Stomach (tissue), 19 donors: ENCODE measurements at places on chromosomes 4 and X. TPM values are rescaled to one million over a fixed set of nuclear protein-coding genes. Genes with fewer than 3 reads are reported as not detected.
A peak's percentile ranks its signal among the peaks of the same experiment; 100 is the strongest.

GRCh38 chr4:35943606-35944005 is 300.7 kb downstream of the ARAP2 start:
- no peak overlapping the region for H3K4me3 ChIP-seq
- H3K27me3 ChIP-seq = no peaks in the 10 kb centered on the region
- H3K4me1 ChIP-seq = no peaks in the 10 kb centered on the region
- no peak for DNase-seq
- H3K27ac ChIP-seq = no peak overlapping the region
- H3K36me3 ChIP-seq = no peaks in the 10 kb centered on the region

- H3K27me3 ChIP-seq = no peaks in the 10 kb centered on the region
- H3K36me3 ChIP-seq = no peaks in the 10 kb centered on the region
- DNase-seq = peak; percentile 4
- H3K4me1 ChIP-seq = no peaks in the 10 kb centered on the region
Measured at GRCh38 chr4:137203601-137204000, 328.7 kb downstream of the PCDH18 start.

GRCh38 chr4:78644744-78645330 is 93.3 kb downstream of the ANXA3 start:
- no peak overlapping the region for H3K4me3 ChIP-seq
- H3K27me3 ChIP-seq = no peaks in the 10 kb centered on the region
- H3K36me3 ChIP-seq = no peaks in the 10 kb centered on the region

- no peak overlapping the region for H3K4me3 ChIP-seq
- peaks cover 4% of the 10 kb centered on the region for H3K36me3 ChIP-seq
- no peak overlapping the region for H3K27ac ChIP-seq
- H3K4me1 ChIP-seq = peaks cover 22% of the 10 kb centered on the region
- no peak for DNase-seq
Measured at GRCh38 chr4:73211968-73212367, 46.6 kb downstream of the ANKRD17 start.

ASMT gene
- polyA plus RNA-seq = not detected

PDE6B gene
- 1.6 TPM for polyA plus RNA-seq

FAM9C gene
- polyA plus RNA-seq = not detected

PNMA6E gene
- not detected for polyA plus RNA-seq

COL25A1 gene
- not detected for polyA plus RNA-seq
